ENCODE measurements at places on chromosomes 12 and 14.

- no peaks in the 10 kb centered on the region for H3K36me3 ChIP-seq
- H3K27me3 ChIP-seq, result no peaks in the 10 kb centered on the region
- peaks cover 15% of the 10 kb centered on the region for H3K4me1 ChIP-seq
- H3K27ac ChIP-seq, result no peak overlapping the region
These were observed 64.4 kb downstream of the ARF6 start for GRCh38 chr14:49957089-49957852.

DNA sequence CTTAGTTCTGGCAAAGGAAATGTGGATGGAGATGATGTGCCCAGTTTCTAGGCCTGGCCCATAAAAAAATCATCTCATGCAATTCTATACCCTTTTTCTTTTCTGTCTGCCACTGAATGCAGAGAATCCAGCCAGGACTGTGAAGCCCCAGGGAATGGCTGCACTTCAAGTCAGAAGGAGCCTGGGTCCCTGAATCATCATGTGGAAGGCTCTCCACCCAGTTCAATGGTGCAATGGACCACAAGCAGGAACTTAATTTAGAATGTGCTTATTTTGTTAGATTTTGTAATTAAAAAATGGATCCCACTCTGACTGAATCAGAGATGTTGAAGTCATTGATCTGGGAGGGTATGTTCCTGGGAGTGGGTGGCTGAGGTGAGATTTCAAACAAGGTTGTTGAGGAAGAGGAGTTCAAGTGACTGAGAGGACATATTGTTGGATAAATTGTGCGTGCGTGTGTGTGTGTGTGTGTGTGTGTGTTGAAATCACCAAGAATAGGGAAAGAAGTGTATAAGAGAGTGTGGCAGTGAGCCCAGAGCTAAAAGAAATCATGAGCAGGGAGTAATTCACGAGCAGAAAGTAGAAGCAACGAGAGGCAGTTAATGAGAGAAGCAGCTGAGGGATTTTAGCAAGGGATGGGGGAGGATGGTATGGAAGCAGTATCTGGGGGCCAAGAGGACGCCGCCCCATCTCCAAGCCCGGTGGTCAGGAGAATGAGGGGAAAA, 125.4 kb downstream of the TMX1 start:
- no peaks in the 10 kb centered on the region for H3K36me3 ChIP-seq
- H3K27me3 ChIP-seq, result no peaks in the 10 kb centered on the region
- no peak overlapping the region for H3K4me3 ChIP-seq
- DNase-seq, result no peak
- no peaks in the 10 kb centered on the region for H3K4me1 ChIP-seq

DNA sequence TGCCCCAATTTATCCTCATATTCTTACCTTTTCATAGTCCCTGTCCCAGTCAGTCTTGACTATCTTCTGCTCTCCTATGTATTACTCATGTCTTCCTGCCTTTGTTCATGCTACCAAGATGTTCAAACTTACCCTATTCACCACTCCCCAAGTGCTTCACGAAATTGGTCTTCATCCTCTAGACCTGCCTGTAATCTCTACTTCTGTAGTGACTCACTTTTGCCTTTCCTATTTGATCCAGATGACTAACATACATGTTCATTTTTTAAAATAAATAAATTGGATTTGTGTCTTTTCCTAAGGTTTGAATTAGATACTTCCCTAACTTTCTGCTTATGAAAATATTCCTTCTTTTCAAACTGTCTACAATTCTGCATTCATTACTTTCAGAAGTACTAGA, 107.7 kb upstream of the PPM1H start:
- no peaks in the 10 kb centered on the region for H3K27me3 ChIP-seq
- no peak overlapping the region for H3K27ac ChIP-seq
- no peaks in the 10 kb centered on the region for H3K36me3 ChIP-seq
- H3K4me3 ChIP-seq, result no peak overlapping the region

- H3K27ac ChIP-seq, result no peak overlapping the region
- no peak overlapping the region for H3K4me3 ChIP-seq
- no peaks in the 10 kb centered on the region for H3K36me3 ChIP-seq
- no peaks in the 10 kb centered on the region for H3K27me3 ChIP-seq
These were observed 577.0 kb upstream of the STXBP6 start for GRCh38 chr14:25626986-25627385.

DNA sequence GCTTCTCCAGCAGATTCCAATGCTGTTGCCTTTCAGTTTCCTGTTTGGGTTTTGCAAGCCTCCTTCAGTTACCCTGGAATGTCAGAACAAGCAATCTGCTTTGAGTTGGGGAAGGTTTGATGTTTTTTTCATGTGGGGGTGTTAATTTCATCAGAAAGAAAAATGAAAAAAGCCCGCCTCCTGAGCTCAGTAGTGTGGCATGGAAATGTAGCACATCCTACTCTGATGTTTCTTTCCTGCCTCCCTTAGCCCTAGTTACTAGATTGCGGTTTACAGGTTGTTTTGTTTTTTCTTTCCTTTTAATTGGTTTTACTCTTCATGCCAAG, 22.6 kb downstream of the IFNG-AS1 start:
- no peaks in the 10 kb centered on the region for H3K27me3 ChIP-seq
- H3K27ac ChIP-seq, result no peak overlapping the region
- DNase-seq, result no peak
- H3K4me3 ChIP-seq, result no peak overlapping the region
- no peaks in the 10 kb centered on the region for H3K36me3 ChIP-seq

GRCh38 chr12:15550793-15551192, 228.5 kb downstream of the PTPRO start:
- no peaks in the 10 kb centered on the region for H3K36me3 ChIP-seq
- no peak overlapping the region for H3K4me3 ChIP-seq
- peaks cover 28% of the 10 kb centered on the region for H3K4me1 ChIP-seq
- no peaks in the 10 kb centered on the region for H3K27me3 ChIP-seq
- H3K27ac ChIP-seq, result no peak overlapping the region

- H3K27me3 ChIP-seq, result no peaks in the 10 kb centered on the region
- no peak overlapping the region for H3K4me3 ChIP-seq
- H3K36me3 ChIP-seq, result no peaks in the 10 kb centered on the region
- no peaks in the 10 kb centered on the region for H3K4me1 ChIP-seq
- no peak for DNase-seq
These were observed 15.4 kb downstream of the SPTB start for GRCh38 chr14:64864258-64864657.

- H3K36me3 ChIP-seq, result no peaks in the 10 kb centered on the region
- no peaks in the 10 kb centered on the region for H3K4me1 ChIP-seq
- H3K4me3 ChIP-seq, result no peak overlapping the region
- no peak for DNase-seq
These were observed 3.5 kb downstream of the KLRD1 start for GRCh38 chr12:10310926-10311720.

DNA sequence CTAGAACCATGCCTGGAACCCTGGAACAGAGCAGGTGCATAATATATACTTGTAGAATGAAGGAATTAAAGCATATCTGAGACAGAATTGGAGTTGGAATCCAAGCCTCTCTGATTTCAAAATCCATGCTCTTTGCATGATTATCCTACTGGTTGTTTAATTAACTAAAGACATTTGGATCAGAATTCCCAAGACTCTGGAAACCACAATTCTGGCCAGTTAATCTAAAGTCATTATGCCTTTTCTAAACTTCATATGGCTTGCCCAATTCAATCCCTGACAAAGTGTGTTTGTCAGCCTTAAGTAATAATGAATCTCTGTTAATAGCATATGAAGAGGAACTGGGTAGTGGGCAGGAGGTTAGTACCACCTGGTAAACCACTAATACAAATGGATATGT, 422.6 kb downstream of the ATP23 start:
- no peaks in the 10 kb centered on the region for H3K4me1 ChIP-seq
- H3K27ac ChIP-seq, result no peak overlapping the region
- no peak overlapping the region for H3K4me3 ChIP-seq
- H3K36me3 ChIP-seq, result no peaks in the 10 kb centered on the region
- H3K27me3 ChIP-seq, result no peaks in the 10 kb centered on the region

DNA sequence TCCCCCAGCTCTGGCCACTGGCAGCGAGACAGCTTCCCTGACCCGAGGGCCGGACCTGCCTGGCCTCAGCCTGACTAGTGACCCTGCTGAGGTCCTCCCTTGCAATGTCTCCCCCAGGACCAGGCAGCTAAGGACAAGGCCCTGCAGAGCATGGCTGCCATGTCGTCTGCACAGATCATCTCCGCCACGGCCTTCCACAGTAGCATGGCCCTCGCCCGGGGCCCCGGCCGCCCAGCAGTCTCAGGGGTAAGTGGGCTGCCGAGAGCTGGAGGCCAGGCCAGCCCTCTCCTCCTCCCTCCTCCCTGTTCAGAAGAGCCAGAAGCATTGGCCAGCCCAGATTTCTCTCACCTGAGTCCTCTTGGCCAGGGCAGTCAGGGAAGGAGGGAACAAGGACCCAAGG, 58.1 kb downstream of the TEAD4 start:
- H3K4me3 ChIP-seq, result no peak overlapping the region
- no peaks in the 10 kb centered on the region for H3K27me3 ChIP-seq
- H3K27ac ChIP-seq, result no peak overlapping the region
- DNase-seq, result no peak

DNA sequence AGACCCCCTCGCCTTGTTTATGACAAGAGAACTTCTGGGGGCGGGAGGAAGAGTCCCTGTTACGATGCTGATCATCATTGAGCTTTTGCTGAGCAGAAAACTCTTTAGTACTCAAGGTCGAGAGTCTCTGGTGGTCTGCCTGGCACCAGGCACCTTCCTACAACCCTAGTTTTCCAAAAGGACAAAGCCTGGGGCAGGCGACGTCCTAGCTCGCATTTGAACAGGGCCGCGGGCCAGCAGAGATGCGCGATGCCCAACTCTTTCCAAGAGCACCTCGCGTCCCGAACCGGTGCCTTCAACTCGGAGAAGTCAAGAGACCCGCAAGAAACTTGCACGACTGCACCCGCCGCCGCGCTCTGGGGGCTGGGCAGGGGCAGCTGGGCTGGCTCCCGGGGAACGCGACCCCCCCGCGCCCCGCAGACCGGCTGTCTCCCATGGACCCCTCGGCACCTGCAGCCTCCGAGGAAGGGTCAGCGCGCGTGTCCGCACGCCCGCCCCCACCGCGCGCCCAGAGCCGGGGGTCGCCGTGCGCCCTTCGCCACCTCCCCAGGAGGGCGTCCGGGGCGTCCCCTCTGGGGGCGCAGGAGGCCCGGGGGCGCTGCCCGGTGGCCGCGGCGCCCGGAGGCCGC, 377 bp upstream of the BCL7A start:
- no peak for DNase-seq
- H3K27ac ChIP-seq, result no peak overlapping the region
- no peaks in the 10 kb centered on the region for H3K36me3 ChIP-seq
- peaks cover 14% of the 10 kb centered on the region for H3K4me1 ChIP-seq
